Smooth muscle cell of the coronary artery (primary cell): ENCODE measurements at places on chromosomes 13 and 19. TPM values are rescaled to one million over a fixed set of nuclear protein-coding genes. Genes with fewer than 3 reads are reported as not detected.

Gene REXO1
- 2.9 and 4.1 TPM in 2 replicates for total RNA-seq

Gene NFIX
- 42.4 and 45.6 TPM in 2 replicates for total RNA-seq

Gene TMEM205
- total RNA-seq = 66.0 and 68.6 TPM in 2 replicates

Gene CAMSAP3
- under 0.01 TPM in 1 of 2 replicates, not detected in the other for total RNA-seq

Gene MEDAG
- 19.7 and 171 TPM in 2 replicates for total RNA-seq

Gene RDH8
- total RNA-seq = not detected in 2 replicates

Gene SEMA6B
- total RNA-seq = 0.38 and 1.2 TPM in 2 replicates

Gene DNAJB1
- 38.9 and 73.2 TPM in 2 replicates for total RNA-seq

Gene MTMR6
- total RNA-seq = 8.4 and 20.1 TPM in 2 replicates

Gene KIR3DL2
- not detected in 2 replicates for total RNA-seq

Gene LSR
- total RNA-seq = 0.45 TPM in 1 of 2 replicates, not detected in the other

Gene GPR183
- not detected in 2 replicates for total RNA-seq

Gene ZNF708
- total RNA-seq = 2.5 and 5.3 TPM in 2 replicates

Gene TRIM13
- 11.7 and 16.9 TPM in 2 replicates for total RNA-seq

Gene NDUFS7
- 51.4 and 87.2 TPM in 2 replicates for total RNA-seq

Gene LRFN3
- 1.1 and 1.5 TPM in 2 replicates for total RNA-seq

Gene CGB2
- not detected in 2 replicates for total RNA-seq

Gene C19orf85
- not detected in 2 replicates for total RNA-seq

Gene F10
- total RNA-seq = 4.1 and 18.6 TPM in 2 replicates
